ENCODE measurements at places on chromosomes 1 and 21.

GRCh38 chr1:116435806-116436610, 63.0 kb downstream of the ATP1A1 start:
- DNase-seq, result no peak

GRCh38 chr1:206803221-206803730, 31.0 kb upstream of the IL10 start:
- DNase-seq, result peak; percentile 64

- no peak for DNase-seq
These were observed 16.4 kb downstream of the MPZL1 start for GRCh38 chr1:167738158-167738557.

GRCh38 chr1:232650845-232651244, 20.9 kb upstream of the SIPA1L2 start:
- no peak for DNase-seq

DNA sequence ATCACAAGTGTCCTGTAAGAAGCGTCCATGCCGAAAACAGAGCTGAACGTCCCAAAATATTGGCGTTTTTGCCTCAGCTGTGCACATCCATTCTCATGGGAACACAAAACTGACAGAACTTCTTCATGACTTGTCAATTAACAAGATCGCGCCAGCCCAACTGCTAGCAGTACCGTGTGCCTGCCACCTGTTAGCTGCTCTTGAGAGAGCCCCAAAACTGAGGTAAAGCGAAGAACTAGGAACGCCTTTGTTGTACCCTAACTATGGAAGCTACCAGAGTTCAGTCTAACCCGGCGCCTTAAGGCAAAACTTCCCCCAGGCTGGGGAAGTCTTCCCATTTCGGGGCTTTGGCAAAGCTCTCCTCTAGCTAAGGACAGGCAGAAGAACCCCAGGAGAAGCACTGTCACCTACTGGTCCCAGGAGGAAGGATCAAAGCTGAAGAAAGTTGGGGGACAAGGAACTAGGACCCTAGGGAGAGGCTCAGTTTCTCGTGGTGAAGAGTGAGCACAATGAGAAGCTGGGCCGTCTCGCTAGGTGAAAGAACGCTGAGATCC, 719 bp downstream of the EYA3 start:
- DNase-seq, result no peak

DNA sequence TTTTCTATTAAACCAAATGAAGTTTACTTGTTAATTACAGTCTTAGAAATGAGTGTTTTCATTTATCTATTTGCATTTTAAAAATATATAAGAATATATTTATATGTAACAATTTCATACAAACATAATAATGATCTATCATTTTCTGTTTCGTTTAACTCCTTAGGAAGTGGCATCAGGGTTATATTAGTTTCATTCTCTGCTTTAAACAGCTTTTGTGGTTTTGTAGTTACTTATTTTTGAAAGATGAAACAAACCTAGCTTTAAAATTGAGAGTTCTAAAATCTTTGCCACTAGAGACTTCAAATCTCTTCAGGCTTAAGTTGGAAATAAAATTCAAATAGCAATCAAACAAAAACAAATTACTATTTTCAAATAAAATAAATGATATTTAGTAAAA, 2110.6 kb downstream of the MRPL39 start:
- no peak for DNase-seq

DNA sequence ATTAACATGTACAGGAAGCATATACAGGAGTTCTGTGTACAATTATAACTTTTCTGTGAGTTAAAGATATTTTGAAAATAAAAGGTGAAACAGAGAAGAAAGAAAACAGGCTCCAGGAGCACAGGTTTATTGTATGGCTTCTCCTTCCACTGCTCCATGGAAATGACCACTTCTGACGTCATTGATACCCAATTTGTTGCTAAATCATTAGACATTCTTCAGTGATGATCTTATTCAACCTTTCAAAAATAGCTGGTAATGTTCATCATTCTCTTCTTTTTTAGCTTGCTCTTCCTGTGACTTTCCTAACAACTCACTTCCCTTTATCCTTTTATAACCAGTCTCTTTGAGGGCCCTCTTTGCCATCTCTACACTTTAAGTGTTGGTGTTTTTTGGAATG, 77.8 kb downstream of the KCNK2 start:
- no peak for DNase-seq

- DNase-seq, result no peak
These were observed 2.3 kb upstream of the EPS8L3 start for GRCh38 chr1:109765896-109766615.

DNA sequence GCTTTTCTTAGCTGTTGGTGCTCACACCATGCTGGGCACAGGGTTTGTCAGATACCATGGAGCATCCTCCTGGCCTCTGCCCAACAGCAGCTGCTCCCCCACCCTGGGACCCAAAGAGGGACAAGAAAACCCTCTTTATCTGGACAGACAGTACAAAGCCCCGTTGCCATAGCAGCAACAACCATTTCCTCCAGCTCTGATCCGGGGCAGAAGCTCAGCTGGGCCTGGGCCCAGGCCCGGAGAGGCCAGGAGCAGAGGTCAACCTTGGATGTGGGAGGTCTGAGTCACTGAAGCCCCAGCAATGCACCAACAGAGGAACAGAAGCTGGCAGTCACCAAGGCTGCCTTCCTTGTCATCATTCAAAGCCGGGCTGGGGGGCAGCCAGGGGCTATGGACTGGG, 228.4 kb upstream of the POU3F1 start:
- no peak for DNase-seq
